ENCODE measurements at places on chromosomes 7 and 10.

GRCh38 chr7:140235114-140235513, 58.3 kb upstream of the KDM7A start:
- no peak for DNase-seq

DNA sequence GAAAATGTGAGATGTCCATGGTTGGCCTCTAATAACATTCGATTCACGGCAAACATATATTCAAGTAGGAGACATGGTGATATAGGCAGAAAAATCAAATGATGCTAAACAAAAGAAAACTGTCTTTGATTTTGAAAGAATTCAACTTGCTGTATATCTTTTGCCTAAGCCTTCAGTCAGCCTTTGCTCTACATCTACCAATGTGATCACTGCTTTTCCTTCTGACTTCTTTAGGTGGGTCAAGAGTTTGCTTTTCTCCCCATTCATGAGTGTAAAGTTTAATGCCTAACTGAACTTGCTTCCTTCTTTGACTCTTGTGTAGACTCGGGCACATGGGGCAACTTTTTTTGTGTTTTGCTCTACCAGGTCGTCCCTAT, 417 bp upstream of the HIF1AN start:
- no peak for DNase-seq

DNA sequence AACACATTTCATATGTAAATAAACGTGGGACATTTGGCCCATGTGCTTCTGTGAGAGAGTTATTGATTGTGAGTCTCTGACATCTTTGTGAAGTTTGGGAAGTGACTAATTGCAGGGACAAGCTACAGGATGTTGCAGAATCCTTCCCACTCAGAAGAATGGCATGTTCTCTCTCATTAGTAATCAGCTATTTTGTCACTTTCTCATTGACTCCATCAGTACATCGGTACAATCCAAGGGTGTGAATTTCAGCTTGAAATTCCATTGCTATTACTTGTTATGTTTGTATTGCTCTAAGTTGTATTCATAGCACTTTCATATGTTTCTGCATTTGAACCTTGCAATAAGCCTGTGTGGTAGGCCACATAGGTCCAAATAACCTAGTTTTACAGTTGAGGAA, 100.0 kb upstream of the KCNMA1 start:
- DNase-seq = no peak

DNA sequence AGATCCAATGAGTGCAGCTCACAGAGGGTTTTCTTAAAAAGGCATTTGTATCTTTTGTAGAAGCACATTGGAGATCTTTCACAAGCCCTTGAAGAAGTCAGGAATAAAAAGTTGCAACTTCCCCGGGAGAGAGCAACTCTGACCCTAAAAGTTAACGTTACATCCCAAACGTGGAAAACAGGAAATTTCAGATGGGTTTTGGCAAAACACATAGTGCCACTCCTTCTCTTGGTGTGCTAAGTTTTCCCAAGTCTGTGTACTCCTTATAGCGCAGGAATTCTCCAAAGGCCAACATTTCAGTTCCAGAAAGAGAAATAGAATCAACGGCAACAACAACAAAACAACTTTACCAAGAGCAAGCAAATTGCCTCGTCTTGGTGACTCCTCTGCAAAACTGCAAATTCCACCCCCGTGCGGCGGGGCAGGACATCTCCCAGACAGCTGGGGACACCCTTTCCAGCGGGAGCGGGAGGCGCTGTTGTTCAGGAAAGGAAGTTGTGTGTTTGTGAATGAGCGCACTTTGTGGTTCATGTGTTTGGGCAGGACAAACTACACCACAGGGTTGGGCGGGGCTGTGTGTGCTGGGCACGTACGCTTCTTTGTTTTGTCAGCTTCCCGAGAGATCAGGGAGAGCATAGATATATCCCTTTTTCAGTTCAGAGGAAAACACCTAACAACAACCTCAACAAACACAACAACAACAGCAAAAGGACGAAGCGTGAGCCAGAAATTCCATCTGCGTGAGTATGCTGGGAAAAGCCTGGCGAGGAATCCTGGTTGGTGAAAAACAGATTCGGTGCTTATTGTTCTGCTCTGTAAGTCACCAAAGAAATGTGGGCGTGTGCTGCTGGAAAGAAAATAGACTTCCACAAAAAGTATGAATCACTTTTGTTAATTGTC, 294.7 kb upstream of the PITRM1 start:
- no peak for DNase-seq

- no peak for DNase-seq
Observed at GRCh38 chr7:71096351-71096750, 35.6 kb upstream of the GALNT17 start.

GRCh38 chr10:96998329-96998888, 166.3 kb downstream of the LCOR start:
- DNase-seq = no peak

DNA sequence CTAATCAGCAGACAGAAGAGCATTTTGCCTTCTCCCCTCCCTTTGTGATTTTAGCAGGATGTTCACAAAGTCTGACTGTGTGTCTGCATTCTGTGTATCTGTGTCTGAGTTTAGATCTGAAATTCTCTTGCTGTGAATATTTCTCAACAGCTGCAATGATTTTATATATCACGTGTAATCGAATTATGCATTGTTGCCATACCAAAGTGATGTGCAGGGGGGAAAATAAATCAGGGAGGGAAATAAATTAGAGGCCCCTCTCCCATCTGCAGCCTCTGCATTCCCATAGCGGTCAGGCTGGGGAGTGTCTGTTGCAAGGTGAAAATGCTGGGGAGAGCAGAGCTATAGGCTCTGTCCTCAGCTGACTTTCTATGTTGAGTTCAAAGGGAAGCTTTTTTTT, 209.0 kb downstream of the LRMDA start:
- no peak for DNase-seq

GRCh38 chr7:84105586-84105985, 89.0 kb downstream of the SEMA3A start:
- no peak for DNase-seq

DNA sequence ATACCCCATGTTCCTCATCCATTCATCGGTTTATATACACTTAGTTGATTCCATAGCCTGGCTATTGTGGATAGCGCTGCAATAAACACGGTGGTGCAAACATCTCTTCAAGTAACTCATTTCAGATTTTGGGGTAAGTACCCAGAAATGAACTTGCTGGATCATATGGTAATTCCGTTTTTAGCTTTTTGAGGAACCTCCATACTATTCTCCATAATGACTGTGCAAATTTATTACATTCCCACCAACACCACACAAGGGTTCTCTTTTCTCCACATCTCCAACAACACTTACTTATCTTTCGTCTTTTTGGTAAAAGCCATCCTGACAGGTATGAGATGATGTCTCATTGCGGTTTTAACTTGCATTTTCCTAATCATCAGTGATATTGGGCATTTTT, 3.7 kb downstream of the NPFFR1 start:
- DNase-seq = no peak

- peak; percentile 19 for DNase-seq
Observed at GRCh38 chr7:130180571-130181262, 24.5 kb downstream of the TMEM209 start.

DNA sequence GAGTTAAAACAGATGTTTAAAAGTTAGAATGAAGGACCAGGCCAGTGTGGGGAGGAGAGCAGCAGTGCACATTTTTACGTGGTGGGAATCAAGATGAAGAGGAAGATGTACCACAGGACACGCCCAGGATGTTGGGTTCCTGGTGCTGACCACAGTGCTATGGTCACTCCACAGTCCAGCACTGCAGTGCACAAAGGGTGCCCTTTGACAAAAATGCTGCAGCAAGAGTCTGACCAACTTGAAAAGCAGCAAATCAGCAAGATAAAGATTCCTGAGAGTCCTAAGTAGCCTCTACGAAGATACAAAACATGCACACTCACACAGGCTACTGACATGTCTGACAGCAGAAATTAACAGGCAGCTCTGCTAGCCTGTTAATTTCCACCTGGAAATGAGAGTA, 107.1 kb downstream of the PIP4K2A start:
- DNase-seq = no peak

Data from stimulated activated CD4-positive, alpha-beta T cell treated with anti-CD3 and anti-CD28 coated beads, Interleukin-12 subunit alpha, Interleukin-12 subunit beta, amount 100 ng/mL, for 4 hours (primary cell).